ENCODE measurements at places on chromosomes 4 and X.

GRCh38 chr4:185210102-185210981 is 944 bp downstream of the SNX25 start:
- DNase-seq, result no peak

DNA sequence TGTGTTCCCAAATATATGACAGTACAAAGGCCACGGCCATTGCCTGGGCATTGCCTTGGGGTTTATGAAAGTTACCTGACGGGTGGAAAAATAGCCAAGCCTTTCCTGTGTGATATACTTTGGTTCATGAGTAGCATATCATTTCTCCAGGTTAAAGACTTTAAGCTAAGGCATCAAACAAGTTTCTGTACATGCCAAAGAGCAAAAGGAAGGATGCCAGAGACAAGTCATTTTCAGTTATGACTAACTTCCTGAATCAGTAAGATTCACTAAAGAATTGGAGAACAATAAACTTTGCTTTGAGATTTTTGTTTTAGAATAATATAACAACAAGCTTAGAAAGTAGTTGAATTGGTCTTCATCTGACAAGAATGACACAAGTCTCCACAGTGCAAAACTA is 9.7 kb upstream of the GUF1 start:
- DNase-seq, result no peak

DNA sequence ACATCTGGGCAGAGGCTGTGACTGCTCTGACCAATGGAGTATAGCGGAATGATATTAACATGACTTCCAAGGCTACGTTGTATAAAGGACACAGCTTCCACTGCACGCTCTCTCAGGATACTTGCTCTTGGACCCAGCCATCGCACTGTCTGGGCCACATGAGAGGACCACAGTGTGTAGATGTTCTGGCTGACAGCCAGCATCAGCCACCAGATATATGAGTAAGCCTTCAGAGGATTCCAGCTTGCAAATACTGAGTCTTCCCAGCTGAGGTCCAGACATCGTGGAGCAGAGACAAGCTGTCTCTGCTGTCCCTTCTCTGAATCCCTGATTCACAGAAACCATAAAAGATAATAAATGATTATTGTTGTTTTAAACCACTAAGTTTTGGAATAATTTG is 146.8 kb upstream of the USP9X start:
- no peak for DNase-seq

DNA sequence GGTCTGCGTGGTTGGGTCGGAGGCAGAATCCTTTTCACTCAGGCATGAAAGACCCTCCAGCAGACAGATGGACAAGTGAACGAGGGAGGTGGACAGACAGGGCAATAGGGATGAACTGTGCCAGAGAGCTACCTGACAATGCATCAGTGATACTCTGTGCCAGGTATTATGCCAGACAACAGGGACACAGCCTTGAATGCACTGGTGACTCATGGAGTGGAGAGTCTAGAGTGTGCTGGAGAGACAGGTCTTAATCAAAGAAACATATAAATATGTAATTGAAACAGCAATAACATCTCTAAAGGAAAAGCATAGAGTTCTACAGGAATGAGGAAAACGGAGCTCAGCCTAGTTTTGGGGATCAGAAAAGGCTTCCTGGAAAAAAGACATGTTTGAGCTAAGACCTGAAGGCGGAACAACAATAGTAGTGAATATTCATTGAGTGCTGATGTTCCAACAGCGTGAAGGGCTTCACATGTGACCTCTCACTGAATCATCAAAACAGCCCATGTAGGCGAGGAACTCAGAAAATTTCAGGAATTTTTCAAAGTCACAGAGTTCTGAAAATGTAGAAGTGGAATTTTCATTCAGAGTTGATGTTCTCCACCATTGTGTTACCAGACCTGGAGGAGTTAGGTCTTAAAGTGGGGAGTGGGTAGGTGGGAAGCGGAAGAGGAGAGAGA is 20.0 kb upstream of the FGFBP2 start:
- no peak for DNase-seq

GRCh38 chr4:121898150-121898549 is 27.9 kb upstream of the BBS7 start:
- DNase-seq, result no peak

DNA sequence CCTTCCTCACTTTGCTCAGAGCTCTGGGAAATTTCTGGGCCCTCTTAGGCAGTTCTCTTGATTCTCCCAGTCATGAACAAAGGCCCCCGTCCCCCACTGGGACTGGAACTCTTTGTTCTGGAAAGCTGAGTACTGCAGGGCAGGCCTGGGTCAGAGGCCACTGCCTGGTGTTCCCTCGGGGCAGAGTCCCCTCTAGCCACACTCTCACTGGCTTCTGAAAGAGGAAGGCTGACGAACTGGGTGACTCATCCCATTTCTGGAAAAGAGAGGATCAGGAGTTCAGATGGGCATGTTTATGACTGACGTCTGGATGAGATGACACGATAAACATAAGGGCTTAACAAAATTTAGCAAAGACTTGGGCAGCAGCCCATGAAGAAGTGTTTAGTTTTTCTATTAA is 47.7 kb downstream of the DDX3X start:
- DNase-seq, result no peak

DNA sequence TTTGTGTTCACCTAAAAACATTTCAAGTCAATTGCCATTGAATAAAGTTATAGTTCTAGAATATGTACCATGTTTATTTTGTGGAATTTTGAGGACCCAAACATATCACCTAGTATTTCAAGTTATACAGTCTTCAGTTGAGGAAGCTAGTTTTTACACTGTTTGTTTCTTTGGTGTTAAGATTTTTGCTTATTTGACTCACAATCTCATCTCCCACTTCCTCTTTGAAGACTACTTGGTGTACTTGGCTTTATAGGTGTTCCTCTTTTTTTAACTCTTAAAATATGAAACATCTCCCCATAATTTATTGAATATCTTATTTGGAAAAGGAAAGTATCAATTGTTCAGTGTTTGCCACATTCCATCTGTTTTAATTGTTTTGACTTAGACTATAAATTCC is 675.4 kb downstream of the RAPGEF2 start:
- DNase-seq, result no peak

- peak; percentile 12 for DNase-seq
These were observed 20.6 kb downstream of the ZDHHC9 start for GRCh38 chrX:129823115-129823514.

- no peak for DNase-seq
These were observed 12.0 kb upstream of the GPR78 start for GRCh38 chr4:8568068-8568668.

DNA sequence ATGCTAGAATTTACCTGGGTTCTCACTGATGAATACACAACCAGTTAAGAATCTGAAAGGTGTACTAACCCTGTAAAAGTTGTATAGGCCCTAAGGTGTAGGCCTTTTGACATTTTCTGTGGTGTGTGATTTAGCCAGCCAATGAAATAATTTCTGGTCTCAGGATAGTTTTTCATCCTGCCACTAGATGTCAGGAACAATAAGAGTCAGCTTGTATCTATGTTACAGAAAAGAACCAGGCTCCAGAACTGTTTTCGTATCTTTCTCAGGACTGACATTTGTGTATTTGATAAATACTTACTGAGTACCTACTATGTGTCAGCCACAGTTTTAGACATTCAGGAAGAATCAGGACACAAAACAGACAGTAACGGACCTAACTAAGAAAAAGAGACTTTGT is 673.6 kb upstream of the TENM3 start:
- no peak for DNase-seq

DNA sequence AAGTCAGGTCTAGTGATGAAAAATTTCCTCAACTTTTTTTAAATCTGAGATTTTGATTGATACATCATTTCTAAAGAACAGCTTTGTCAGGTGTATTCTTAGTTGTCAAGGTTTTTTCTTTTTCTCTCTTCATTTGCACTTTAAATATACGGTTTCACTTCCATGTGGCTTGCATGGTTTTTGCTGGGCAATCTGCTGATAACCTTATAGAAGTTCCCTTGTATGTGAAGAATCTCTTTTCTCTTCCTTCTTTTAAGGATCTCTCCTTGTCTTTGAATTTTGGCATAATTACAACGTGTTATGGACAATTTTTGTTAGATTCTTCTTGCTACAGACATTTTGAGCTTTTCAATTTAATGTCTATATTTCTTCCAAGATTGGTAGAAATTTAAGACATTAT is 76.4 kb downstream of the ZNF721 start:
- no peak for DNase-seq

- no peak for DNase-seq
These were observed 237.9 kb downstream of the MAML3 start for GRCh38 chr4:139916041-139916440.
